ENCODE measurements at places on chromosomes 6 and 20.

DNA sequence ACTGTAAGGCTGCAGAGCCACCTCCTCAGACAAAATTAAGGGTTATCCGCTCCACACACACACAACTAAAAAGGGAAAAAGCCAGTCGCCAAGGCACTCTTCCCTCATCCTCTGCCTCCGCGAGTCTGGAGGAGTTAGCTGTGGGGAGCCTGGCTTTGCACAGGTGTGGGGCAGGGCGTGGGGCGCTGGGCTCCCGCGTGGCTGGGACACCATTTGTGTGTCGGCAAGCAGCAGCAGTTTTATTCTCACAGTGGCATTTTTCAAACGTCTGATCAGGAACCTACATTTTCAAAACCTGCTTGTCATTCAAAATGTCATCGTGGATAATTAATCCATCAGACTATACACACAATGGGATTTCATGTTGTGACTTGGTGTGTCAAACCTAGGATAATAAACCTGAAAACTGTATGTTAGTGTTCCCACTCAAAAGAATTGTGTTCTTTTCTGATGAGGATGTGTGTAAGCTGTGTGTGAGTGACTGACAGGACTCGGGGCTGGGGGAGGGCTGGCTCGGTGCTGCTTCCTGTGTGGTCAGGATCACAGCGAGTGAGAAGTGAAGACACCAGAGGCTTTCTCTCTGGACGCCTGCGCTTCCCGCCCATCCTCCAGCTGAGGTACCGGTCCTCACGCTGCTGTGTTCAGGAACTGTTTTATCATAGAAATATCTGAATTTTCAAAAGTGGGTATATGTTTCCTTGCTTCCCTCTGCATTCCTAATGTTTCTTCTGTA, 83.1 kb downstream of the IRF4 start:
- peak; percentile 92 for DNase-seq

GRCh38 chr6:38366234-38366633, 273.5 kb downstream of the BTBD9 start:
- DNase-seq, result no peak

GRCh38 chr6:85684133-85684808, 41.6 kb upstream of the SYNCRIP start:
- DNase-seq, result no peak

GRCh38 chr6:43810965-43811732, 41.1 kb downstream of the VEGFA start:
- DNase-seq, result no peak

DNA sequence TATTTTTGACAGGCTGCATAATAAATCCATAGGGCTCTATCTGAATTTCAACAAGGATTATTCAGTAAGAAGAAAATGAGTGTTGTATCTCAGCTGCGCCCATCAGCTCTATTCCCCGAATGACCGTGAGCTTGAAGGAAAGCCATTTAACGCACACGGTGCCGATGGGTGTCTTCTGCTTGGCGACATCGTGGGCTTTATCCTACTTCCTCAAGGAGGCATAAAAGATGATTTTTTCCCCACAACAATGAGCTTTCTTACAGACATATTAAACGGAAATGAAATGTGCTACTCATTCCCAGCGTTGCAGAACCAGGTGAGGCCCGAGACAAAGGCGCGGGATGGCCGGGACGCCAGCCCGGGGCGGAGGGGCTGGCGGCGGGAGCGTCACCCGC, 710 bp downstream of the DYNLT1 start:
- DNase-seq, result peak; percentile 22

- DNase-seq, result peak; percentile 53
Observed at GRCh38 chr6:82246802-82247504, 591 bp downstream of the IBTK start.

GRCh38 chr20:1644101-1644962, 13.2 kb downstream of the SIRPG start:
- DNase-seq, result no peak
